ENCODE measurements at places on chromosomes 2 and 18.

- DNase-seq = no peak
Observed at GRCh38 chr2:236156095-236156859, 11.9 kb downstream of the GBX2 start.

GRCh38 chr2:100011272-100011731, 131.1 kb downstream of the AFF3 start:
- DNase-seq = no peak

- DNase-seq = no peak
Observed at GRCh38 chr2:183495589-183496267, 371.5 kb downstream of the NUP35 start.

DNA sequence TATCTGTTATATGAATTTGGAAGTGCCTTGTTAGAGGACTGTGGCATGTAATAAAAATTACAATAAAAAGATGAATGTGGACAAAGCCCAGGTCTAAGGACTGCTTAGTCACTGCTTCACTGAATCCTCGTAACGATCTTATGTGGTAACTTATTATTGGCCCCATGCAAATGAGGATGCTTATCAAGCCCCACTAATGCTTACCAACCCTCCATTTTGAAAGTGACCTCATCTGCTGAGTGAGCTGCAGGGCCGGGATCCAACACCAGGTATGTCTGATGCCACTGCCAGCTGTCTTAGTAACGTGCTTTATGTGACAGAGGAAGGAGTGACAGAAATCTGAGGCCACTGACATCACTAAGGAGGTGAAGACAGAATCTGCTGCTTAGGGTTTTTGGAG, 65.3 kb upstream of the CCDC85A start:
- DNase-seq = no peak

DNA sequence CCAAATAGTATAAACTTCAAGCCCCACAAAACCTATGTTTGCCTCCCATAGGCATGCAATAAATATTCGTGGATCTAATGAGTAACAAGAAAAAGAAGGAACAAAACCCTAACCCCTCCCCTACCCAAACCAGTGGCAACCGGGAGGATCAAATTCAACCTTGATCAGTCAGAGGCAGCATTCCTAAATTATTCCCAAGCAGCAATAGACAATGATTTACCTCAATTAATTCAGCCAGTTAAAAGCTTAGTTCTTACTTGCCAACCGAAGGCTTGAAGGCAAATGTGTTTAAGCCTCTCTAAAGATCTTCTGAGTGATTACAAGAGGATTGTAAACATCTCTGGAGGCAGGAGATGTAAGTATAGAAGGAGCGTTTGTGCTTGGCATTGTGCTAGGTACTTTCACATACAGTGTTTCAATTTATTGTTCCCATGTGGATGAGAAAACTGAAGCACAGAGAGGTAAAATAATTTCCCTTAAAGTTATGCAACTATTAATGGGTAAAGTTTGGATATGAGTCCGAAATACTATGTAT, 197.7 kb downstream of the MTX2 start:
- no peak for DNase-seq

GRCh38 chr2:14261771-14262170, 370.7 kb upstream of the LRATD1 start:
- DNase-seq = no peak

DNA sequence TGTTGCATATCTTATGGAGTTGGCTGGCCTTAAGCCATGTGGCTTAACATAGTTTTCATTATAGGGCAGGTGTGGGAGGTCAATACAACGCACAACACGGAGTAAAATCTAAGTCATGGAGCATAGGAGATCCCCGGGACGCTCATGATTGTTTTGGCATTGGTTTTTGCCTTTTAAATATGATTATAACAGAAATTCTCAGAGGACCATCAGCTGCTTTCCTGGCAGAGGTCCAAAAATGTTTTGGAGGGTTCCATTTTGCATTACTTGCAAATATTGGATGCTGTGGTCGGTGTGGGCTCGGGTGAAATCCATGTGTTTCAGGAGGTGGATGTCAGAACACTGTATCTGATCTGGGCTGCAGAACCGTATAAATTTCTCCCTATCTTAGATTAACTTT, 3.4 kb downstream of the NCOA1 start:
- no peak for DNase-seq

DNA sequence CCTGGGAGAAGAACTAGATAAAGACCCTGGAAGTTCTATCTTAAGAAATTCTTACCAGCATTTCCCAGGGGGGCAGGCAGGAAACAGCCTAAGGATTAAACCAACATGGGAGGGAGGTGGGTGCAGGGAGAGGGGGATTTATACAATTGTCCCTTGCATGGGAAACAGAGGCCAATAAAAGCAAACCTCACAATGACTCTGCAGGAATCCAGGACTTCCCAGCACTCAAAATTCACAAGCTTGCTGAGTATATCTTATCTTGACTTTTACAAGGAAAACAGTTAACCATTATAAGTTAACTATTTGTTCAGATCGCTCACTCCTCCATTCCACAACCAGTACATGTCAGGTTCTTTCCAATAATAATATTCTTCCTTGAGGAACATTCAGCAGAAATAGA, 241.3 kb downstream of the MREG start:
- DNase-seq = peak; percentile 55

GRCh38 chr2:11342551-11343367, 1.7 kb downstream of the ROCK2 start:
- no peak for DNase-seq

- DNase-seq = no peak
Observed at GRCh38 chr18:50190236-50190635, 4.7 kb downstream of the MYO5B start.

- no peak for DNase-seq
Observed at GRCh38 chr18:56959120-56959519, 187.8 kb upstream of the BOD1L2 start.

DNA sequence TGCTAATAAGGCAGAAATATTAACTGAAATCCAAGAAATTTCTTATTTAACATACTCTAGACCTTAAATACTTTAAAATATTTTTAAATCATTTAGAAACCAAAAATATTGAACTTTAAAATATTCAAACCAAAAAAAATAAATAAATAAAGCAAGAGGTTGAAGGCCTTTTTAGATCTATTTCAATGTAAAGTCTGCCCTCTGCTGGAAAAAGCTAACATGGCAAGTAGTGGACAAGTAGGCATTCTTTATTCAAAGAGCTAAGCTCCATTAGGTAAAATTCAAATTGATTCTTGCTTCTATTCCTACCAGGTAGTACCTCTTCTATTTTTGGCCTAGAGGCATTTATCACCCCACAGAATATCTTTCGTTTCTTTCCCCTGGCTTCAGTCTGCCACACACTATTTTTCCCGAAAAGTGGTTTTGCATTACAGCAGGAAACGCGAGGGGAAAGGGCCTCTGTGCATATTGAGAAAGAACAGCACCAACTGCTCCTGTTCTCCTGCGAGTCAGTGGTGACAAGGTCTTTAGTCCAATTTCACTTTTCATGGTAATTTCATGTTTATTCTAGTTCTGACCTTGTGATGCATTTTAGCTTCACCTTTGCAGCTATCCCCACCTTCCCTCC, 20.4 kb downstream of the IFIH1 start:
- DNase-seq = peak; percentile 54
